ENCODE measurements at places on chromosomes 1 and 21.

DNA sequence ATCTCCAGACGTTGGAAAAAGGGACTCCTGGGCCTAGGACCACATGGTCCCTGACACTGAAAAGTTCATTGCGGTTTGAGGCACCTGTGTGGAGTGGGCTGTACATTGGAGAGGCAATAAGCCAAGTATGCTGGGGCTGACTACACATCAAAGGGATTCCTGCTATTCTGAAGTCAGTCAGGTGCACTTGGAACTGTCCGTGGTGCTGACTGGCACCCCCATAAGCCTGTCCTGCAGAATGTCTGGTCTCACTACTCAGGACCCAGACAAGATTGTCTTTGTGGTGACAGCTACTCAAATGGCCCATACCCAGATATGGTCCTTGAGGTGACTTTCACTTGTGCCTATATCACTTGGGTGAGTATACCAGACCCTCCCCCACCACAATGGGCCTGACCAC is 150.6 kb downstream of the RWDD3 start:
- DNase-seq, result no peak

DNA sequence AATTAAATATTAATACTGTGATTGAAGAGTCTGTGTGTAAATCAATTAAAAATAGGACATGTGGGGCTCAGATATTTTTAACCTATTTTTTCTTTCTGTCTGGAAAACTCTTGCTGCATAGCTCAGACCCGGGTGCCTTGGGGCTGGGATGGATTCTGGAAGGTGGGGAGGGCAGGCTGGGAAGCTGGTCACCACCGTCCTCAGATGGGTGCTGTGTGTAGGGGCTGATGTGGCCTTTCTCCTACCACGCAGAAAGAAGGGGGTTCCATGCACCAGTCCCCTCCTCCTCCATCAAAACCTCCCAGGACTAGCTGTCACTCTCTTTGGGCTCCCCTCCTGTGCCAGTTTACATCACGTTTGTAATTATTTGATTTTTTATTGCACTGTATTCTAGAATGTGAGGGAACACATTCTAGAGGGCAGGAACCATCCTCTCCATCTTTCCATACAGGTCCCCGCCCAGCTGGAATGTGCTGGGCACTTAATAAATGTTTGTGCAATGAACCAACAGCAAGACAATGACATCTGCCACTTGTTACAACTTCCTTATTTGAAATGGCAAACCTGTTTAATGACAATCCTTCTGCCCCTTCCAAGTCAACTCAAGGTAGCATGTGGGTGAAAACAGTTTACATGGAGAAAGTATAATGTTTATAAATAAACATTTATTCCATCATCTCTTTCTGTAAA is 104.3 kb downstream of the EDEM3 start:
- no peak for DNase-seq

GRCh38 chr1:109091078-109091838 is 694 bp downstream of the TMEM167B start:
- no peak for DNase-seq

- DNase-seq, result no peak
Observed at GRCh38 chr1:34166191-34166624, 1.2 kb upstream of the CSMD2 start.

GRCh38 chr1:79375352-79375751 is 368.8 kb upstream of the ADGRL4 start:
- DNase-seq, result no peak

GRCh38 chr21:45033791-45034555 is 40.4 kb upstream of the ADARB1 start:
- DNase-seq, result no peak

DNA sequence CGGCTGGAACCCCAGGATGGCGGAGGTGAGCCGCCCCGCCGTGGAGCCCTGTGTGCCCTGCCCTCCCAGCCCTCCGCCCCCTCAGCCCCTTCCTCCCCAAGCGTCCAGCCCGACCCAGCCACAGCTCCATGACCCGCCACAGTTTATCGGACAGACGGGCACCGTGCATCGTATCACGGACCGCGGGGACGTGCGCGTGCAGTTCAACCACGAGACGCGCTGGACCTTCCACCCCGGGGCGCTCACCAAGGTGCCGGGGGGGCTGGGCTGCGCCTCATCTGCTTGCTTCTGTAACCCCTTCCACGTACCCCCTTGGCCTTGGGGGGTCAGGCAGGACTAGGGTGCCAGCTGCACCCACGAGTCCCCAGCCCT is 6.6 kb upstream of the MMP23B start:
- DNase-seq, result no peak

GRCh38 chr1:28439320-28439719 is 66.5 kb upstream of the RCC1 start:
- no peak for DNase-seq

DNA sequence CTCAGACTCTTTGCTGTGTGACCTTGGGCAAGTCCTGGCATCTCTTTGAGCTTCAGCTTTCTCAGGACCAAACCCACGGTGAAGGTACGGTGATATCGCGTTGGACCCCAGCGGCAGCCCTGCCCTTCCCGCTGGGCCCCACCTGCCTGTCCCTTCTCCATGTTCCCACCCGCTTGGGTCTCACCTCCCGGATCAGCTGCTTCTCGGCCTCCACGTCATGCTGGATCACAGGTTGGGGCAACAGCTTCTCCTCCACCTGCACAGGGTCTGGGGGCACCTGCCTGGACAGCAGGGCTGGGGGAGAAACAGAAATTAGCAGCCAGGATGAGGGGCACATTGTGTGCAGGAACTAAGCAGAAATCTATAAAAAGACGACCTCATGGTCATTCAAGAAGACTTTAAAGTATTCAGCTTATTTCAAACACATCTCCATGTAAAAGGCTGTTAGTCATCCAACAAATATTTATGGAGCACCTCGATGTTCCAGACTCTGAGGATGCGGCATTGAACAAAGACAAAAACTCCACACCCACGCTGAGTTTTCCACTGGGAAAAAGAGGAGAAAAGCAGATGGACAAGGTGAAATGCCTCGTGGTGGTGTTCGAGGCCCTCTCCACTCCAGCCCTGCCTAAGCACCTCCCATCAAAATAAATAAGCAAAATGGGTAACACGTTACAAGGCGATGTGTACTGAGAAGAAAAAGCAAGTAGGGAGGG is 19.5 kb downstream of the KIF17 start:
- no peak for DNase-seq

GRCh38 chr1:34055818-34056217 is 109.2 kb downstream of the CSMD2 start:
- DNase-seq, result no peak

DNA sequence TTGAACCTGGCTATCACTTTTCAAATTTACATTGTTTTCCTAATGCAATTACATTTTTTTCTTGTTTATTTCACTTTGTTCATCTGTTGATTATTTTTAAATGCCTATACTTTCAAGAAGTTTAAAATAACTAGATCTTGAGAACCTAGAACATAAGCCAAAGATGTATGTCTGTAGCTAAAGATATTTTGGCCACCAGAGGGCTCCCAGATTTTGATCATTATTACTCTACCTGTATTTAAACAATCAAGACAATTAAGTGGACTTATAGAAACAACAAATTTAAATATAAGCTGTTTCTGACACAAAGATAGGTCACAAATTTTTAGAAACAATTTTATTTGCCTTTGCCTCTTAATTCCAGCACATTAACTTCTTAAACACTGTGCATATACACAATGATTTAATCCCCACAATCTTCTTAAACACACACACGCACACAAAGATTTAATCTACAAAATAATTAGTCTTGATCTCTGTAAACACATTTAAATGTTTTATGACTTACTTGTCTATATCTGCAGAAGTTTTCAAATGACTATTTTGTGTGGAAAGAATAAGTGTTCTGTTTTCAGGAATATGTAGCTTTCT is 380.0 kb downstream of the DSCAM start:
- no peak for DNase-seq

DNA sequence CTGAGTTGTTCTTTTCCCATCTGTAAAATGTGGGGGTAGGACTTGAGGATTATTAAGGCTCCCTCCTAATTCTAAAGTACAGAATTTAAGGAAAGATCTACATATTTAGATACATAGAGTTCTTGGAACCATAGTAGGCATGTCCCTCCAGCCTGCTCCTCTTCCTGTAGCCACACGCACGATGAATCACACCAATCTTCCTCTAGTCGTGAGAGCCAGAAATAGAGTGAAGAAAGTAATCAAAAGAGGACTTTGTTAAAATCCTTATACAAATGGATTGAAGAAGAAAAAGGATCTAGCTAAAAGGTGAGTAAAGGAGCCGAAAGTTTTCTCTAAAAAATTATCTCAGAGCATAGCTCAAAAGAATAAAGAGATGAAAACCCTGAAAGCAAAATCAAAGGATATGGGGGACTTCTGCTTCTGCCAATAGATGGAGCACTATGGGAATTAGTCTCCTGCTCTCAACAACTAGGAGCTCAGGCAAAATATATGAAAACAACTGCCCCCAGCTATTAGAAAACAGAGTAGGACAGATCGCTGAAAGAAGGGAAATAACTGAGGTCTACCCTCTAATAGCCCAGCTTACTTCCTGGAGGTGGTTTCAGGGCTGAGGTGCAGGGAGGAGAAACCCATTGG is 8.5 kb downstream of the C1orf141 start:
- no peak for DNase-seq

DNA sequence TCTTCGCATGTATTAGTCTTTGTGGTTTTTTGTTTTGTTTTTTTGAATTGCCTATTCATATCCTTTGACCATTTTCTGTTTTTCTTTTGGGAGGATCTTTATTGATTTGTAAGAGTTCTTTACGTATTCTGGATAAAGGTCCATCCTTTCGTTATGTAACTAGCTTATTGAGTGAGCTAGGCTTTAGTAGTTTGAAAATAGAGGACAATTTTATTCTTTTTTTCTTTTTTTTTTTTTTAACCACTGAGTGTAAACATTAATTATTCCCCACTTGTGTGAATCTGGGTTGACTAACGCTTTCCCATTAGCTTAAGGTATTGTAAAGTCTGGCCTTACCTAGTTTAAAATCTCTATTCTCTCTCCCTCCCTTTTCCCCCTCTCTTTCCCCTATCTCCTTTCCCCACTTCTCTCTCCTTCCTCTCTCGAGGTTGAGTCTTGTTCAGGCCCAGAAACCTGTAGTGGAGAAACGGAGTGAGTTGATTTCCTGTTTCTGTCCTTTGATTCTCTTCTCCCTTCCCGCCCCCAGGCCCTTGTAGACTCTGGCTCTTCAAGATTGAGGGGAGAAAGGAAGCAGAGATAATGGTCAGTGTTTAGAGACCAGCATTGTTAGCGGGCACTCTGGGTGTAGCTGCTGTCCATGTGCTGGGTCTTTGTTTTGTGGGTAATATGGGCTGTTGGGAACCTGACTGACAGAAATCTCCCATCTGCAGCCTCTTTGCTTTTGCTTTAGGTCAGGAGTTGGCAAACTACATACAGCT is 1.5 kb downstream of the MORC3 start:
- DNase-seq, result no peak

DNA sequence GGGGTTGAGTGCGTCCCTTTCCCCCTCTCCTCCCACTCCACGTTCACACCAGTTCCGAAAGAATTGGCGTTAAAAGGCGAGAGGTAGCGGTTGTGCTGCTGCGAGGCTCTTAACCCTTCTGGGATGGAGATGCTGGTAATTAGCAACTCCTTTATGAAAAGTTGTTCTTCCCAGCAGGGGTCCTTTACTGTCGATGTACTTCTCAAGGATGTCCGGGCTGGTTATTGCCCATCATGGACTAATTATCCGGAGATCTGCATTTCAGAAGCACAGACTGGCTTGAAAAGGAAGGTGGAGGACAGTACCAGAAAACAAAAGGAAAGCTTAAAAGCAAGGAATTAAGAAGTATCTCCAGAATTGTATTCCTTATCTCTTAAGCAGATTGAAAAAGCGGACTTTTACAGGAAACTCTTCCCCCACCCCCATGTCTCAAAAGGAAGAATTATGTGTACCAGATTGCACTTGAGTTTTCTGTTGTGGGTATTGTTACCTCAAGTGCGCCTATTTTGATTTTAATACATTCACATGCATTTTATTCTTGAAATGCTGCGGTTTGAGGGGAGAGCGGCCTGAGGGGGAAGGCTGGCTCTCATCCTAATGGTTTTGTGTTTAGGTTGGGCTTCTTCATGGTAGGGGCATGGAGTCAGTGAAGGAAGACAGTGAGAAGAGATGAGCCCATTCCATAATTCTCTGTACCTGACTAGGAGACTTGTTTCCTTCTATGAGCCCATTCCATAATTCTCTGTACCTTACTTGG is 1.5 kb downstream of the AK4 start:
- DNase-seq, result no peak

- no peak for DNase-seq
Observed at GRCh38 chr1:119040489-119040888, 52.3 kb upstream of the TBX15 start.

GRCh38 chr1:93829061-93829460 is 49.9 kb downstream of the DNTTIP2 start:
- DNase-seq, result no peak

DNA sequence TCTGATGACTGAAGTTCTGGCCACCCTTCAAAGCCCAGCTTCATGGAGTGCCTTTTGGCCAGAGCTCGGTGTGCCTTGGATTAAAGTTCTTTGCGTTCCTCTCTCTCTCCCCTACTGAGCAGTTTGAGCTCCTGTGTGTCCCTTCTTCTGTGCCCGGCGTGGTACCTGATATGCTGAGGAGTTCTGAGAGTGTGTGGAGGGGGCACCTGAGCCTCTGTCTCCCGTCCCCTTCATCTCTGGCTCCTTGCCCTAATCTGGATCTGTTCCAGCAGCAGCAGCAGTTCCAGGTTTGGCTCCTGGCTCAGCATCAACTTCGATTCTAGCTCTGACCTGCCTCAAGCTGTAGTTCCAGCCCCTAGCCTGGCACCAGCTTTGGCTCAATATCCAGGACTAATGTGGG is 25.1 kb upstream of the MYCL start:
- DNase-seq, result no peak

DNA sequence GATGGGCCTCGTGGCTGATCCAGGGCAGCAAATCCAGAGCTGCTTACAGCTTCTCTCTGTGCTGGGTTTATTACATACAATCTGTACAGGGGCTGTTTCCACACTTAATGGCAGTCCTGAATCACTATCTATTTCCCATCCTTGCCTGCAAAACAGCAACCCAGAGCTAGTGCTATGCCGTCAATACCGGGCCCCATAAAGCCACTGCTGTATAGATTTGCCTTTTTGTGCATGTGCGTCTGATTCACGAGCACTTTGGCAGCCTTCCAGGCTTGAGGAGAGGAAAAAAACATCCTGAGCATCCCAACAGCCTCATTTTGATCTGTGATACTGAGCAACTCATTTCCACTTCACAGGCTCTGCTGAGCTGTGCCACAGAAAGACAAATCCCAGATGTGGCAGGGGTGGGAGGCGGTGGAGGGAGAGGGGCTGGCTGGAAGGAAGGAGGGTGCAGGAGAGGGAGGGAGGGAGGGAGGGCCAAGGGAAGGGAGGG is 65.2 kb upstream of the TARBP1 start:
- DNase-seq, result no peak

- DNase-seq, result no peak
Observed at GRCh38 chr1:9179463-9180110, 50.7 kb upstream of the GPR157 start.

DNA sequence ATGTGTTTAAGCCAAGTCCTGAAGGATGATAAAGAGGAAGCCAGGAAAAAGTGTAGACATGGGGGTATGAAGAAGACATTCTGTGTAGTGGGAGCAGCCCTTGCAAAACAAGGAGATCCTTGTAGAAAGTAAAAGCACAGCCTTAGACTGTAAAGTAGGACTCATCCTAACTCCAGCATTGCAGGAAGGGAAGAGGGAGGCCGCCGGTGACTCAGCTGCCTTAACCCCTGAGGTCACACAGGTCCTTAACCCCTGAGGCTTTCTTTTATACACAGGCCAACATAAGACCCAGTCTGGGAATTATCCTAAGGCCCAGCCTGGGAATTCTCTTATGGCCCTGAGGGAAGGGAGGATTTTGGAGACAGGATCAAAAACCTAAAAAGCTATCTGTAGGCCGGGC is 18.0 kb downstream of the PGM1 start:
- DNase-seq, result no peak

Measured in stimulated activated CD8-positive, alpha-beta memory T cell treated with anti-CD3 and anti-CD28 coated beads, Interleukin-7, amount 100 ng/mL, for 48 hours (primary cell).